ENCODE measurements at places on chromosomes 4 and X.

DNA sequence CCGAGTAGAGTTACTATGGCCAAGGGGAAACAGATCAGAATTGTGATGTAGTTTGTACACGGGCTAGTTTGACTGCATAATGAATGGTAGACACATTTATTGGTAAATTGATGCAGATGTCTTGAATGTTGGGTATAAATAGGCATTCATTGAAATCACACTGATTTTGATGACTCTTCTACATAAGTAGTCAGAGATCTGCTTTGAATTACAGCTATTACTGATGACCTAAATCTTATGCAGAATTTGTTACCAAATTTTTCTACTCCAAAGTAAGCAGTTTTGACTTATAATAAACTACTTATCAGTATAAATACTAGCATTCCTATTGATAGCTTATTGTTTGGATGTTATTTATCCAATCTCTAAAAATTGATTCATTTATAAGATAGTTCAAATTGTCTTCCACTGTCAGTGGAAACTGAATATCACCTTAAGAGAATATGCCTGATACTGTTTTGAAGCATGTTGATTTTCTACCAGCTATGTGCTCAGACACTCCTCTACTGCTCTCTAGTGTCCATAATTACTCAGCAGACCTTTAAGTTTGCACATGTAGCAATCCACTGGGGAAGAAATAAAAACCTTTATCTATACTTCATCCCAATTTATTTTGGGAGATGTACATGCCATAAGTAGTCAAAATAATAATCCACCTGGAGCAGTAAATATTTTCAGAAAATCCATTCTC is 120.3 kb downstream of the RASL11B start:
- DNase-seq: peak; percentile 61

- DNase-seq: no peak
These were observed 19.9 kb upstream of the KLHL8 start for GRCh38 chr4:87240341-87240740.

DNA sequence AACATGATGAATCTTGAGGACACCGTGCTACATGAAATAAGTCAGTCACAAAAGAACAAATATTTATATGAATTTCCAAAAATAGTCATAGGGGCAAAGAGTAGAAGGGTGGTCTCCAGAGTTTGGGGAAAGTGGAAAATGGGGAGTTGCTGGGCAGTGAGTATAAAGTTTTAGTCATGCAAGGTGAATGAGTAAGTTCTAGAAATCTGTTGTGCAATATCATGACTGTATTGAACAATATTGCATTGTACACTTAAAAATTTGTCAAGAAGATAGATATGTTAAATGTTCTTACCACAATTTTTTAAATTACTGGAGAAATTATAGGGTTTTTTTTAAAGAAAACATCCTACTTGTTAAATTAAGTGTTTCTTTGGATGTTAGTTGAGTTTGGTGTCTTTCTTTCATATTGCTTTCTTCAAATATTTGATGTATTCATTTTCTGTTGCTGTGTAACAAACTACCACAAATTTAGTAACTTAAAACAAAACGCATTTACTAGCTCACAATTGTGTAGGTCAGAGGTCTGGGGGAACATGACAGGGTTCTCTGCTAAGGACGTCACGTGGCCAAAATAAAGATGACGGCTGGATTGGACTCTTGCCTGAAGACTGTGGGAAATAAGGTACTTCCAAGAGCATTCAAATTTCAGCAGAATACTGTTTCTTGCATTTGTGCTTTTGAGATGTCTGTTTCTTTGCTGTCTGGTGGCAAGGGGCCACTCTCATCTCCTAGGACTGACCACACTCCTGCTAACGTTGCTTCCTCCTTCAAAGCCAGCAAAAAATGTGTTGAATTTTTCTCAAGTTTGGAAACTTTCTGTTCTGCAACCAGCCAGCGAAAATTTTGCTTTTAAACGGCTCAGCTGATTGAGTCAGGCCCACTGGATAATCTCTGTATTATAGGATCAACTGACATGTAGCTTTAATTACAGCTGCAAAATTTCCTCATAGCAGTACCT is 76.7 kb downstream of the CPEB2 start:
- no peak for DNase-seq

DNA sequence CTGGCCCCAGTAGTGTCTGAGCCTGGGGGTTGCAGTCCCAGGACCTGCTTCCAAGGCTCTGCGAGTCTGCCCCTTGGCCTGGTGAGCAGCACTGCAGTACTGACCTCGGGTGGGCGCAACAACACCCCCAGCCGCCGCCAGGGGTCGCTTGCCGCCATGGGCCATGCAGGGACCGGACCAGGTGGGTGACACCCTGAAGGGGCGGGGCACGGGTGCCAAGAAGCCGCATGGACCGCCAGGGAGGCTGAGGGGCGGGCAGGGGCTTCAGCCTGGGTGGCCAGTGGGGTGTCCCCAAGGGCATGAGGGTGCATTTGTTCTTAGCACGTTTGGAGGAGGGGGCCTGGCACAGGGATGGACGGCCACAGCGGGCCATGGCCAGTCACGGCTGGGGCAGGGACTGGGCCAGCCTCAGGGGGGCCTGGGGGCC is 25.0 kb downstream of the TACC3 start:
- DNase-seq: peak; percentile 88

GRCh38 chrX:124940531-124940930 is 379.1 kb upstream of the TEX13C start:
- no peak for DNase-seq

GRCh38 chrX:110257889-110258288 is 60.0 kb downstream of the AMMECR1 start:
- no peak for DNase-seq

GRCh38 chr4:41189666-41190065 is 24.7 kb downstream of the APBB2 start:
- DNase-seq: no peak

- no peak for DNase-seq
These were observed 2.4 kb downstream of the RCHY1 start for GRCh38 chr4:75511841-75512240.

DNA sequence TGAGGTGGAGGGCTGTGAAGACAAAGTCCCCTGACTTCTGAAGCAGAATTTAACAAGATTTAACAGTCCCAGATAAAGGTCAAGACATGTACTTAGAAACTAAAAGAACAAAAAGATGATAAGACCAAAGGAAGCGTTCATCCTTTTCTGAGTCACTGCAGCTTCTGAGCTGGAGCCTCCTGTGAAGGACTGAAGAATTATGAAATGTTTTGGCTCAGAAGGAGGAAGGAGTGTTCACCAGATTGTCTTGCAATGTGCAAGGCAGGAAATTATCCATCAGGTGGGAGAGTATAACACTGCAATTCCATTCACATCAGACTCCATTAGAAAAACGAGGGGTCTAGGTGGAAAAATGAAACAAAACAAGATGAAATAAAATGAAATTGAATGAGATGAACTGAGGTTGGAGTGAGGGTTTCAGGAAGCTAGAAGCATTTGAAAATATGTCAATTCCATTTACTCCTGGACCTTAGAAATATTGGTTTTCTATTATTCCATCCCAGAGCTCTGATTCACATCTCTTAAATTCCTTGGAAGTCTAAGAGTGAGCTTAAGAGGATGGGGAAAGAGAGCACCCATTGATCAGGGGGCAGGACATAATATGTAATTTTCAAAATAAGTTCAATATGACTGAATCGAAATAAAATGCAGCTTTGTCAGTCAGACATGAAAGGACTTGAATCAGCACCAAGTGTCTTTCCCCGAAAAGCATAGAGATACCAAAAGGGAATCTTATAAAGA is 186.1 kb upstream of the LNX1 start:
- DNase-seq: peak; percentile 81

GRCh38 chrX:29530501-29530900 is 684.9 kb upstream of the MAGEB2 start:
- peak; percentile 11 for DNase-seq

Data from AG20443 (cell line).